ENCODE measurements at places on chromosomes 5 and 9. TPM values are rescaled to one million over a fixed set of nuclear protein-coding genes. Genes with fewer than 3 reads are reported as not detected.
A peak's percentile ranks its signal among the peaks of the same experiment; 100 is the strongest.

DNA sequence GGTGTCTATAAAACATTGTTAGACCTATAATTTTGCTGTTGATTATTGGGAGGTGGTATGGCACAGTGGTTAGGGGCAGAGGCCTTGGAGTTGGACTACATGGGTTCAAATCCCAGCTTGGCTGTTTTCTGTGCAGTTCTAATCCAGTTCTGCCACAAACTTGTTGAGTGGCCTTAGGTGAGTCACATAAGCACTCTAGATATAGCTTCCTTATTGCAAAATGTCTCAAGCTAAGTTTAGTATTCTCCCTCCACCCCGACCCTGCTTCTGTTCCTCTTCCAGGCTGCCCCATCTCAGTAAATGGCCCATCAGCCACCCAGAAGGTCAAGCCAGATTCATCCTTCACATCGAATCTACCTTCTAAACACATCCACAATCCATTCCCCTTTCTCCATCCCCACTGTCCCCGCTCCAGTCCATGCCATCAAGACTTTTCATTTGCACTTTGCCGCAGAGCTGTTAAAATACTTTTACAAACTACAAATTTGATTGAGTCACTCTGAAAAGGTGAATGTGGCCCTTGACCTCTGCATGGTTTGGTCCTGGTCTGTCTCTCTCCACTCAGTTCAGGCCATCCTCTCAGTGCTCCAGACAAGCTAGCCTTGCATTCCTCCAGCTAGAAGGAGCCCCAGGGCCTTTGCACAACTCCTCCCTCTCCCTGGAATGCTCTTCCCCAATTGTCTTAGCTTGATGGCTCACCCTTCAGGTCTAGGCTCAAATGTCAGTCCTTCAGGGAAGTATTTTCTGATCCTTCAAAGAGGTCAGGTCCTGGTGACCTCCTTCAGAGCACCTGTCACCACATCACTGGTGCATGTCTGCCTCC lies 10.0 kb upstream of the HDHD3 start:
- no peak for DNase-seq

GRCh38 chr5:41435276-41435675 lies 75.1 kb downstream of the PLCXD3 start:
- no peak for DNase-seq

- no peak for DNase-seq
These were observed 16.1 kb downstream of the C9orf50 start for GRCh38 chr9:129604766-129605163.

GRCh38 chr9:129410226-129410625 lies 210.7 kb downstream of the C9orf50 start:
- no peak for DNase-seq

GRCh38 chr9:136095070-136096058 lies at the start of gene NACC2:
NACC2 (minus strand) TSS chr9:136095289; CDS start chr9:136050521, 44,768 bp downstream.
- peak; percentile 92 for DNase-seq

DNA sequence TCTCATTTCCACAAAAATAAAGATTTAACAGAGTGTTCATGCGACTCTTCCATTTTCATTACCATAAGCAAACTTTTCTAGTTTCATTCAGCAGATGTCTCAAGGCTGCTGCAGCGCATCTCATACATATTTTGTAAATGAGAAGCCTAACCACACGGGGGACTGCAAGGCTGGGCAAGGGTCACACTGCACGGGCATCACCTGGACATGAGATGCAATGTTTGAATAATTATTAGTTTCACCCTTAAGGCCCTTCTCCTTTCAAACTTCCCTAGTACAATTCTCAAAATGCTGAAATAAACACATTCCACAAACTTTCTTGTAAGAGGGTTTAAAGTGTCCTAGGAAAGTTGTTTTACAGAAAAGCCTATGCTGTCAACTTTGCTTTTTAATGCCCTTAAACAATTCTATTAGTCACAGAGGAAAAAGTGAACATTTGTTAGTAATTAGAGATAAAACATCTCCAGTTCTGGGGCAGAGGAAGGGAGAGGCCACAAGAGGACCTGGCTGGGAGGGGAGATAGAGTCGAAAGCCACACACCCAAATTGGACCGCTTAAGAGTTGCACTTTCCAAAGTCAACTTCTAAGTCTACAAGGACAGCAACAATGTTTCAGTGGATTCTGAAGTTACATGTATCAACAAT lies 1.3 kb downstream of the DENND1A start:
- no peak for DNase-seq

DNA sequence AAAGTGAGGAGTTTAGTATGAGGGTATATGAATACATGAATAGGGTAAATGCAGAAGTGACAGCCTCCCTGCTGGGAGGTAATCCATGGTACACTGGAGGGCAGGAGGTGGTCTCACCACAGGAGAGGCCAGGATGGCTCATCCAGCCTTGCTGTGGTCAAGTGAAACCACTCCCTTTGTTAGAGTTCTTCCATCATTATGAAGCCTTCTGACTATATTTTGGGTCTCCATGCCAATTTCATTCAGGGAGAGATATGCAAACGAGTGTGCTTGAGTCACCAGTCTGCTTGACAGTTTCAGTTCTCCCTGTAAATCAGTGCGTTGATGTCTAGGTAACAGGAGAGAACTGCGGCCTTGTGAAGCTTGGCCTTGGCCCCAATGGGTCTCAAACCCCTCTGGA lies 16.4 kb downstream of the PPP3R2 start:
- no peak for DNase-seq

The ADAMTSL2 gene
- total RNA-seq = 0.70 TPM

DNA sequence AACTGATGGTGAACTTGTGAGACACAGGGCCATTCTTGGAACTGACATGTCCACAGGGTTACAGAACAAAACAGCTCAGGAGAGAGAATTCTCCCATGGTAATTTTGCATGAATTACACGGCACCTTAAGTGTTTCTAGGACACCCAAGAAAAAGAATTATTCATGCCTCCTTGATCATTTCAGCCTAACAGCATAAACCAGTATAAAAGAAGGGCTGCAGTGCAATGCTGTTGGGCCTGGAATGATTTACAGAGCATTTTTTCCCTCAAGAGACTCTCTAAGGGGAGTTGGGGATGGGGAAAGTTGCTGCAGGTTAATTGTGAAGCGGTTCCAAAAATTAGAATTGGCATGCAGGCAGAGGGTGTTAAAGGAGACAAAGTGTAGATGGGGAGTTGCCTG lies 136.4 kb upstream of the FBXL7 start:
- no peak for DNase-seq

- no peak for DNase-seq
These were observed 70.2 kb upstream of the STXBP1 start for GRCh38 chr9:127541865-127542264.

GRCh38 chr9:99690573-99690972 lies 131.1 kb upstream of the NR4A3 start:
- no peak for DNase-seq

GRCh38 chr5:66633754-66634153 lies 37.6 kb downstream of the MAST4 start:
- peak; percentile 16 for DNase-seq

The ANGPTL2 gene
- 8.3 TPM for total RNA-seq

DNA sequence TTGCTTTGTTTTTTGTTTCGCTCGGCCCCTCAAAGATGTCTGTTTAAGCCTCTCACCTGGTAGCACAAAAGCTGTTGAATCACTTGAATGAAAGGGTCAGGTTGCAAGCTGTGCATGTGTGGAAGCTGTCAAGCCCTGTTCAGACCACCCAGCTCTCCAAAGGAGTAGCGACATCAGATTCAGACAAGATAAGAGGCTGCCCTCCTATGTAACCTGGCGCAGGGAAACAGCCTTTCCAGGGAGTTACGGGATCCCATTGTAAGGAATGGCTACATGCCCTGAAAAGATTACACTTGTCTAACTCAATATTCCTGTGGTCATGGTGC lies 2.9 kb downstream of the FREM1 start:
- DNase-seq = peak; percentile 35

The CEL gene
- total RNA-seq = 0.87 TPM

GRCh38 chr5:56625541-56625940 lies 189.8 kb upstream of the MAP3K1 start:
- DNase-seq = no peak

The CDH9 gene
- total RNA-seq = 0.90 TPM

DNA sequence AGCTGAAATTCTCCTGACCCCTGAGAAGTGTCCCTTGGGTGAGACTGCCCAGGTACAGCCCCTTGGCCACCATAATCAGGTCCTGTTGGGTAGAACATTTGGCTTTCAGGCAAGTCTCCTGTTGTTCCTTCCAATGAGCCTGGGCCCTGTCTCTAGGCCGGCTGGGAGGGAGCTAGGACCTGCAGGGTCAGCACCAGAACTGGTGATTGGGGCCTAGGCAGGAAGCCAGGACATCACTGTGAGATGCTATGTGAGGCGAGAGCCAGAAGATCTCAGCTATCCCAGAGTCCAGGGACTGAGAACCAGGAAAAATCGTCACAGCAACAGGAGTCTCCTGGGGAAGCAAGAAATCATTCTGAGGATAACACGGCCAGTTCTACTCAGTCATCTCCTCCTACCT lies 51.5 kb downstream of the PCDH1 start:
- peak; percentile 22 for DNase-seq

DNA sequence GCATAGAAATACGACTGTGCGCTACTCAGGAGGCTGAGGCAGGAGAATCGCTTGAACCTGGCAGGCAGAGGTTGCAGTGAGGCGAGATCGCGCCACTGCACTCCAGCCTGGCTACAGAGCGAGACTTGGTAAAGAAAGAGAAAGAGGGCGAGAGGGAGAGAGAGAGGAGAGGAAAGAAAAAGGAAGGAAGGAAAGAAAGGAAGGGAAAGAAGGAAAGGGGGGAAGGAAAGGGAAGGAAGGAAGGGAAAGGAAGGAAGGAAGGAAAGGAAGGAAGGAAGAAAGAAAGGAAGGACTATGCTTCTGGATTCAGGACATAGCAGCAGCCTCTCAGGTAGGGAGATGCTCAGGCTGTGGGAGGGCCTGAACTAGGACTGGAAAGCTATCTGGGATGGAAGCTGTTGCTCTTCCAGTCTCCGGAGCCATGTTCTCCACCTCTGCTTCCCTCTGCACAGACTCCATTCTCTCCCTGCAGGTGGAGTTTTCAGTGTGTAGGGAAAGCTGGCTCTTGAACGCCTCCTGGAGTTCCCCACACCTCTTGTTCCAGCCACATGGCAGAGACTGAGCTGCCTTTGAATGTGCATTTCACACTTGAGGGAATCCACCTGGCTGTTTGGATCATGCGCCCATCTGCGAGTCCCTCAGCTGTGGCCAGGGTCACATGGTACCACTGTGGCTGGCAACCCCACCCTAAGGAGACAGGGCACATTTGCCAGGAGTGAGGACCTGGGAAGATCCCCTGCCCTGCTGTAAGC lies 9.1 kb downstream of the SWI5 start:
- no peak for DNase-seq

The IL3 gene
- not detected for total RNA-seq

The CXCL14 gene
- 4.2 TPM for total RNA-seq

DNA sequence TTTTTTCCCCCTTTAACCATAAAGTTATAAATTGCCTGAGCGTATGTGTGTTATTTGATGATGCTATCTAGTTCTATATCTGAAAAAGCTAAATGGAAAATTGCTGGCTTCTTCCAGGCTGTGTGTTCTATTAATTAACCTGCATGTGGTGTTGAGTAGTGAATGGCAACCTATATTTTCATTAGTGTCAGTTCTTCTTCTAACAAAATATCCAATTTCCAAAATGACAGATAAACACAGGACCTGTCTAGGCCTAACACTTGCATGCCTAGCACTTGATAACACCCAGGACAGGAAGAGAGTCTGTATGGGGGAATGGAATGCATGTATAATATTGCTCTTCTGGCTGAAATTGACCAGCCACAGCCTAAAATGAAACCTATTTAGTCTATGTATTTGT lies 91.7 kb downstream of the CD180 start:
- no peak for DNase-seq

The GARIN3 gene
- total RNA-seq = not detected

DNA sequence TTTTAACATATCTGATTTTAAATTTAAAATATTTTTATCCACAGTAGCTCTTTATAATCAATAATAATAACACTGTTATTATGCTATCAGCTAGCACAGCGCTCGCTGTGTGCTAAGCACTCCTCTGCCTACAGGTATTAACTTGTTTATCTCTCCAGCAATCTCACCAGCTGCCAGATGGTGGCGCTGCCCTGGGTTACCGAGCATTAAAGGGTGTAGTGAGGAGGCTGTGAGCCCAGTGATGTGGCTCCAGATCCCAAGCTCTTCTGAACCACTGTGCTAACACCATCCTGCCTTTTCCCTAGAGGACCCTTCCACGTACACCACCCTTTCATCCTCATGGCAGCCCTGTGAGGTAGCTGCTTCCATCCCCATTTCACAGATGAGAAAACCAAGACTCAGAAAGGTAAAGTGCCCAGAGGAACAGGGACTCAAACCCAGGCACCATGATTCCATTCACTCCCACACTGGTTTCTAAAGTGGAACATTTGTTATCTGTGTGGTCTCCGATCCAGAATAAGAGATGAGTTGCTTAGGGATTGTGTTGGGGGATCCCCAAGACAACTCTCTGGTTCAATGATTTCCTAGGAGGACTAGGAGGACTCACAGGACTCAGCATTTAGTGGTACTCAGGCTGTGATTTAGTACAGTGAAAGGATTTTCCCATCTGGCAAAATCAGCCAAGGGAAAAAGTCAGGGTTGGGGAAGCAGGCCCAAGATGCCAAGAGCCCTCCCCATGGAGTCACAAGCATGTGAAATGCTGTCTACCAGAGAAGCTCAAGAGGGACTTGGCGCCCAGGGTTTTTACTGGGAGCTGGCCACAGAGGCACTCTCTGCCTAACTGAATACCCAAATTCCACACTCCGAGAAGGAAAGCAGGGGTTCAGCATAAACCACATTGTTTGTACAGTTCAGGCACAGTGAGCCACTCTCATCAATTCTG lies 7.0 kb downstream of the IGFBPL1 start:
- peak; percentile 79 for DNase-seq

DNA sequence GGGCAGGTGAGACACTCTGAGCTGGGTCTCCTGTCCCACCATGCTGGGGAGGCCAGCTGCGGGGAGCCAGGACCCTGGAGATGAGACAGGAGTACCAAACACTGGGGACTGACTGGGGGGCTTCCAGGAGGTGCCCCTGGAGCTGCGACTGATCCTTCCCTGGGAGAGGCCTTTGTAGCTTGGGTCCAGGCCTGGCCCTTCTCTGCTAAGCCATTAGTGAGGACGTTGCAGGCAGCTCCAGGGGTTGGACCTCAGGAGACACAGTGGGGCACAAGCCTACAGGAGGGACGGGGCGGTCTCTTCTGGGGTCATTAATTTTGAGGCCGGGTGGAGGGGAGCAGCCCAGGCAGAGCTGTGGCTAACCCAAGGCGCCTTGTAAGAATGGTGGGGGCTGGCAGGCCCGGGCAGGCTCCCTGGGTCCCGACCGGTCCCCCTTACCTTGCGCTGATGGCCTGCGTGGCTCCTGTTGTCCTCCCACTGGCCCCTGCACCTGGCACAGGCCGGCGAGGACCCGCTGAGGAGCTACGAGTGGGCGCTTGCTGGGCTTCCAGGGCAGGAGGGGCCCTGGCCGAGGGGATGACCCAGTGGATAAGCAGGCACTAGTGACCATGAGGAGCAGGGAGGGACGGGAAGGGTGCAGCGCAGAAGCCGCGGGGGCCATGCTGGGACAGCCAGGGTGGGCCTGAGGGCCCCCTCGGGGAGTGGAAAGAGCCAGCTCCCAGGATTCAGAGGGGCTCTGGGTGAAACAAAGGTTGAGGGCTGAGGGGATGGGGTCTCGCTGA lies 5.1 kb downstream of the MRPS2 start:
- no peak for DNase-seq

The SLC36A3 gene
- total RNA-seq = not detected

- no peak for DNase-seq
These were observed 31.1 kb downstream of the ADRB2 start for GRCh38 chr5:148857474-148857873.

The MYOT gene
- total RNA-seq = not detected

- no peak for DNase-seq
These were observed 145.7 kb upstream of the TRPC7 start for GRCh38 chr5:136511046-136511445.
